Bronchial smooth muscle cell (primary cell): ENCODE measurements at places on chromosomes 5 and 9. TPM values are rescaled to one million over a fixed set of nuclear protein-coding genes. Genes with fewer than 3 reads are reported as not detected.

Gene PAM
- total RNA-seq, result 241 and 301 TPM in 2 replicates

Gene MCC
- 50.8 and 64.7 TPM in 2 replicates for total RNA-seq

Gene PCDHB15
- total RNA-seq, result 0.32 and 0.60 TPM in 2 replicates

Gene MAMDC4
- total RNA-seq, result 0.32 and 1.1 TPM in 2 replicates

Gene LTC4S
- 0.94 and 1.3 TPM in 2 replicates for total RNA-seq

Gene GPR151
- not detected in 2 replicates for total RNA-seq

Gene PRRX2
- 21.5 and 44.3 TPM in 2 replicates for total RNA-seq

Gene PTGER4
- total RNA-seq, result 5.0 and 5.2 TPM in 2 replicates

Gene TEX48
- not detected in 2 replicates for total RNA-seq

Gene SH3TC2
- total RNA-seq, result 0.34 and 3.6 TPM in 2 replicates

Gene BTNL8
- total RNA-seq, result not detected in 2 replicates

Gene GFRA3
- 0.09 TPM in 1 of 2 replicates, not detected in the other for total RNA-seq

Gene GPR150
- total RNA-seq, result under 0.01 and 0.32 TPM in 2 replicates

Gene ADAMTS16
- total RNA-seq, result 0.16 TPM in 1 of 2 replicates, not detected in the other

Gene IL3
- total RNA-seq, result not detected in 2 replicates

Gene SPEF2
- total RNA-seq, result 1.2 and 3.5 TPM in 2 replicates

Gene C5orf15
- 29.3 and 55.7 TPM in 2 replicates for total RNA-seq

Gene PCDHGA2
- total RNA-seq, result 2.3 and 4.9 TPM in 2 replicates

Gene SRD5A1
- 13.6 and 26.8 TPM in 2 replicates for total RNA-seq

Gene EIF4E1B
- 0.26 TPM in 1 of 2 replicates, not detected in the other for total RNA-seq

Gene PCDHA2
- under 0.01 TPM in 1 of 2 replicates, not detected in the other for total RNA-seq

Gene FAM78A
- 0.32 and 0.52 TPM in 2 replicates for total RNA-seq

Gene N4BP3
- 1.6 and 1.8 TPM in 2 replicates for total RNA-seq

Gene IL13
- 0.16 TPM in 1 of 2 replicates, not detected in the other for total RNA-seq

Gene FOXD1
- 3.3 and 8.2 TPM in 2 replicates for total RNA-seq

Gene TGFBR1
- total RNA-seq, result 25.5 and 38.3 TPM in 2 replicates

Gene CREBRF
- 22.7 and 23.6 TPM in 2 replicates for total RNA-seq

Gene SH3RF2
- 0.09 and 0.79 TPM in 2 replicates for total RNA-seq

Gene GNA14
- 0.09 and 0.16 TPM in 2 replicates for total RNA-seq

Gene C5
- 3.9 and 5.7 TPM in 2 replicates for total RNA-seq

Gene PFN3
- not detected in 2 replicates for total RNA-seq

Gene SYNPO
- total RNA-seq, result 2.0 and 2.7 TPM in 2 replicates

Gene SLC34A3
- not detected in 2 replicates for total RNA-seq

Gene SGCD
- 4.4 and 10.2 TPM in 2 replicates for total RNA-seq

Gene CHSY3
- 0.77 and 1.3 TPM in 2 replicates for total RNA-seq

Gene INSL6
- not detected in 2 replicates for total RNA-seq
